ENCODE measurements at places on chromosomes 6 and 20.

DNA sequence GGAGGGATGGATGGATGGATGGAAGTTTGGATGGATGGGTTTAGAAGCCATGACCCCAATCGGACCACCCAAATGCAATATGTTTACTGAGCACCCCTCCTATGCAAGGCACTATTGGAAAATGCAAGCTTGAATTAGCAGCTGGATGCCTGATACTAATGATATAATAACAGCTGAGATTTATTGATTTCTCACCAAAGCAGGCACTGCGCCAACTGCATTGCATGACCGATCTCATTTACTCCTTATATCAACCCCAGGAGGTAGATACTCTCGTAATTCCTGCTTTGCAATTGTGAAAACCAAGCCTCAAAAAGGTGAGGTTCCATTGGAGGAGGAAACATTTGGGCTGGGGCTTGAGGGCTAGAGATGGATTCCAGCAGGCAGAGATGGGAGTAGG, 89.7 kb downstream of the KCNB1 start:
- DNase-seq, result no peak

GRCh38 chr6:51842804-51843378, 244.5 kb downstream of the PKHD1 start:
- DNase-seq, result no peak

DNA sequence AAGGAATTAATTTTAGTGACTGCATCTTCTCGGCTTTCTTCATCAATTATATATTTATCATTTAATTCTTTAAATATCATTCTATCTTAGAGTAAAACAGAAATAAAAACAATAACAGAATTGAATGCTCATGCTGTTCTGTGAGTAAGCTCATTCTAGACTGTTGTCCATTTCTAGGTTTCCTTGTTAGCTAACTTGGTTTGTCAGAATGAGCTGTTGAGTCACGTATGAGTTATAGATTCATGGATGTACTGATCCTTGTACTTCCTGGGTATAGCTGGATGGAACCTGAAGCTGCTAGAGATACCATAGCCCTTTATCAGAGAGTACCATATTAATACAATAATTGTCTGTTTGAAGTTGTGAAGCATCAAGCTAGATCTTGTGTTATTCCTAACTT, 515.3 kb downstream of the TENT5A start:
- no peak for DNase-seq

- no peak for DNase-seq
These were observed 3.3 kb upstream of the ULBP3 start for GRCh38 chr6:150072201-150072600.

DNA sequence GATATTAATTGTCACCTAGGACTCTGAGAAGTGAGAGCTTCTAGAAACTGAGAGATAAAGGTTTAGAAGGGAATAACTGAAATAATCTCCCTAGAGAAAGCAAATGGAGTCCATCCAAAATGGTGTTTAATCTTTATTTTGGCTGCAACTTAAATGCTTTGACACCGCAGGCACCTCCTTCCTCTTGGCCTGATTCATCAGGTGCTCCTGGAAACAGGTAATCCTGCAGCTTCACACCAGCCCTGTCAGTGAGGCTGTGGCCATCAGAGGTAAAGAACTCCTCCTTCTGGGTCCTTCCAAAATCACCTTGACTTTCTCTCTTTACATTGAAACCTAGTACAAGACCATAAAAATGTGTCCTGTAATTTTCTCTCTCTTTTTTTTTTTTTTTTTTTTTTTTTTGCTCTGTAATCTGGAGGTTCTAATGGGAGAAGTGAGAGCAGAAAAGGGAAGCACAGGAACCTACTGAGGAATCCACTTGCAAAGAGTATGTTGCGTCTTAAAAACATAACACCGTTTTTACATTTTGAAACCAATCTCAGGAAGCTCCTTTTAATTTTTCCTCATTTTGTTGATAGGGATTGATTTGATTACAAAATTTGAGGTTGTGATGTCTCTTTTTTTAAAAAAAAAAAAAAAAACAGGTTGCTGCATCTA, 124.2 kb downstream of the LRRC1 start:
- no peak for DNase-seq

- no peak for DNase-seq
These were observed 467.5 kb downstream of the CDKAL1 start for GRCh38 chr6:21001736-21002135.

- DNase-seq, result no peak
These were observed 118.2 kb downstream of the ADAT2 start for GRCh38 chr6:143332153-143332845.

GRCh38 chr6:26420688-26421171, 18.7 kb downstream of the BTN3A1 start:
- DNase-seq, result no peak

- no peak for DNase-seq
These were observed 160.9 kb downstream of the QRSL1 start for GRCh38 chr6:106790149-106790770.

DNA sequence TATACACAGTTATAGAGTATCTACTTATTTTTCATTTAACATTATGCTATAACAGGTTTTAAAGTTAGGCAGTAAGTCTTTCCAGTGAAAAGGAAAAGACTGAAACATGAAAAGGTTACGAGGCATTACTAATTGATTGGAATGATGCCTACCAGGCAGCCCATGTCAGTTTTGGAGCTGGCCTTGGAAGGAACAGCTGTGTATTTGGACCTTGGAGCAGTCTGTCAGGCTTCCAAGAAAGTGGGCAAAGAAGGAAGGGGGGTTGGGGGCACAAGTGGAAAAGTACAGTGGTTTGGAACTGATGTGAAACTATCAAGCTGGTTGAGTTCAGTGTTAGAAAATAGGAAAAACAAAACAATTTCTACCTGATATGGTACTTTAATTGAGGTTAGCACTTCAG, 41.7 kb downstream of the SLC16A10 start:
- no peak for DNase-seq

GRCh38 chr6:170311696-170312095, 5.1 kb downstream of the FAM120B start:
- DNase-seq, result no peak

GRCh38 chr6:25874118-25874517, at the start of gene SLC17A3:
Gene SLC17A3, minus strand, starts transcription at chr6:25874243. Its CDS starts 5,856 bp downstream, at chr6:25868387.
- no peak for DNase-seq

- DNase-seq, result no peak
These were observed 136.0 kb upstream of the AHI1 start for GRCh38 chr6:135633573-135633972.

DNA sequence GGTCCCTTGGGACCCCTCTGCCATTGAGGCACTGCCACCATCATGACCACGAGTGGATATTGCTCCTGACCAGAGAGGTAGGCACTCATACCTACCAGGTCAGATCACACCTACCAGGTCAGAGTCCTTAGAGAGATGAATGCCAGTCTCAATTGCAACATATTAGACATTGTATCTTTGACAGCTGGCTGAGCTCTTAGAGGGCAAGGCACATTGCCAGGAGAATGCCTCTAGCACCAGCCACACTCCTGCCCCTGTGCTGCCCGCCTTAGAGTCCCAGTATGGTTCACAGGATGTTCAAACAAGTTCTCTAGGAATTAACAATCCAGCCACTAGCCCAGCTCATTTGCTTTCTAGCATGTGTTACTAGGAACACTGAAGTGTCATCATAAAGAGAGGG, 65.9 kb downstream of the TMEM244 start:
- no peak for DNase-seq

DNA sequence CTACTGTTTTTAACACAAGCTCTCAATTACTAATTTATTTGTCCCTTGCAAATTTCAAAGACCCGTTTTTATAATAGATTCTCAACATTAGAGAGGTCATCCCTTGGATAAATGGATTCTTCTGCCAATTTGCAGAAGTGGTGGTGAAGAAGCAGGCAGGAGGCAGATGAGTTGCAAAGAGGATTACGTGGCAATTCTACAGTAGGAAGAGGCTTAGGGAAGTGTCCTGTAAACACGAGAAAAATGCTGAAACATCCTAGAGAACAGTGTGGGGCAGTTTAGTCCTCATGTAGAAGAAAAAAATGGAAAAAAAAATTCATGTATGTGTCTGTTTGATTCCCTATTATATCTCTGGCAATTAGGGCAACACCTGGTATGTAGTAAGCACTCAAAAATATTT, 87.6 kb downstream of the BMP2 start:
- no peak for DNase-seq

DNA sequence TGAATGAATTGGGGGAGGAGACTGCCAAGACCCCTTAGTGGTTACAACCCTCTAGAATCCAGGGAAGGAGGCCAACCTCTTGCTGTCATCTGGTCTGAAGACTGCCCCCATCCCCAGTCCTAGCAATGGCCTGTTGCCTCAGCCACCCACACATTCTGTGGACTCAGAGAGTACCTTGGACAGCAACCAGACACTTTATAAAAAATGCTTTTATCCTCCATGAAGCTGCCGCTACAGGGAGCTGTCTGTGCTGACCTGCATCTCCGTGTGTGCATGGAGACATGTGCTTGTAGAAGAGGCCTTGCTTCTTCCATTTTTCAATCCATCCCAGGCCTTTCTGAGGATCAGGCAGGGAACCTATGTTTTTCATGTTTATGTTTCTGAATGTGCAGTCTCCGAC, 15.2 kb downstream of the CDH22 start:
- no peak for DNase-seq

GRCh38 chr20:57940376-57940775, 230.6 kb upstream of the PMEPA1 start:
- DNase-seq, result no peak

DNA sequence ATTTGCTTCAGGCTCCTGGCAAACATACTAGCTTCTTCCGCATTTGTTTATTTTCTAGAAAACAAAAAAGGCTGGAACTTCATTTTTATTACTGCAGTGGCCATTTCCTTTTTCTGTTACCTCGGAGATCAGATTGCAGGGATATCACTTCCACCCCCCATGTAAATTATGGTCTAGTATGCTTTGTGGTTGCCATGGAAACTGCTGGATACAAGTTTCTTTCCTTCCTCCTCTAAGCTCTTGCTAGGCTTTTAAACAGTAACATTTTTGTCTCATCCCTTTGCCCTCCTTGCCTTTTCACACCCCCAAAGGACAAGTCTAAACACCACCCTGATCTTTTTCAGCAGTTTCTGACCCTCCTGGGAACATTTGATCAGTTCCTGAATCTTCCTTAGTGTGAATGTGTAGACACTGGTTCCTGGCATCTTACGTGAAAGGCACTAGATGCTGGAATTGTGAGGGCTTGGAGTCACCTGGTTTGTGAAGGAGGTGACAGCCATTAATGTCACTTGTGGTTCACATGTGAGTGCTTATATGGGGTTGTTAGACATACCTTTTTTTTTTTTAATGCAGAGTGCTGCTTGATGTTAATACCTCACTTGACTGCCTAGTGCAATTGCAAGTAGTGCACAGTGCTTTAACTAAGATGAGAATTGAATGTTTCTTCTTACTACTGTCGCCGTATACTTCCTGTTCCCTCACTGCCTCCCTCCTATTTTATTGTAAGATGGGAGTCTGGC, 181.6 kb downstream of the JARID2 start:
- no peak for DNase-seq

GRCh38 chr6:51199733-51200260, 381.1 kb downstream of the TFAP2B start:
- no peak for DNase-seq

- DNase-seq, result no peak
These were observed 22.0 kb upstream of the DDR1 start for GRCh38 chr6:30862156-30862875.

GRCh38 chr6:11428371-11428770, 109.2 kb upstream of the TMEM170B start:
- DNase-seq, result no peak

DNA sequence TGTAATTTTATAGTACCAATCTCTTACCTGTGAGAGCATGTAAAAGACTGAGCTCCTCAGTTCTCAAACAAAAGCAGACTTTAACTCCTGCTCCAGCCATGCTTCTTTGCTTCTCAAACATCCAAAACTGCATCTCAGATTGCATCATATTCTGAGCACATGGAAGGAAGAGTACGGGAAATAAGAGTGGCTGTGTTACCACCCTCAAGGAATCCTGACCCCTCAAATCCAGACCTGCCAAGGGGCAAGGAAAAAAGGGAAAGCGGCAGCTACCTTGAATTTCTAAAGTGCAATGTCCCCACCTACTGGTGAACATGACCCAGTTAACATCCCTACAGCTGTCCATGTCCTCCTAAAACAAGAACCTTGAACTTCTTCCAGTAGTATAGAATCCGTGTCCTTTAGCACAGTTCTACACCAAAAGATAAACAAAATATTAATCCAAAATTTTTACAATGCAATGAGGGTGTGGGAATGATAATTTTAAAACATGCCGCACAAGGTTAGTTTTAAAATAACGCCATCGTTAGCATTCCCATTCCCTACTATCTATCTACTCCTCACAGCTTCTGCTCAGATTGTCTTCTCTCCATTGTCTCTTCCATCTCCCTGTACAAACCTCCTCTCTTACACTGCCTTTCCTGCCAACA, 34.1 kb upstream of the HLA-DQB1 start:
- DNase-seq, result no peak

DNA sequence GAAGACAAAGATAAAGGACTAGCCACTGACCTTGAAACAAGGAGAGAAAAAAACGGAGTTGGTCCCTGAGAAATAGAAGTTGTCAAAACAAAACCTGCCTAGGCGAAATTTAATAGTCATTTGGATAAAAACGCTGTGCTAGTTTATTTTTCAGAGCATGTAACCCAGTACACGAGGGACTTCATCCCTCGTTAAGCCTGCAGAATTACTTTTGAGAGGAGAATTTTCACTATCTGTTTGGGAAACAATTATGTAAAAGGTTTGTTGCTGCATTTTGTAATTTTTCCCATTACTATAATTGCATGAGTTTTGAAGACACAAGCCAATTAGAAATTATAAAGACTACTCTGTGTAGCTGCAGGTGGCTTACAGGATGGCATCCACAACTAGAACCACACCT, 71.6 kb upstream of the MAP3K7 start:
- no peak for DNase-seq

- no peak for DNase-seq
These were observed 584.2 kb downstream of the CD109 start for GRCh38 chr6:74280130-74280692.

GRCh38 chr6:136089876-136090275, 160.2 kb downstream of the MTFR2 start:
- no peak for DNase-seq

GRCh38 chr6:163345931-163346330, 68.6 kb upstream of the QKI start:
- no peak for DNase-seq
